Activated CD4-positive, alpha-beta T cell treated with anti-CD3 and anti-CD28 coated beads, Interleukin-2, amount 50 U/mL, for 24 hours (primary cell): ENCODE measurements at places on chromosomes 2 and 18.

GRCh38 chr2:55957142-55957541, 33.6 kb upstream of the EFEMP1 start:
- DNase-seq, result no peak

DNA sequence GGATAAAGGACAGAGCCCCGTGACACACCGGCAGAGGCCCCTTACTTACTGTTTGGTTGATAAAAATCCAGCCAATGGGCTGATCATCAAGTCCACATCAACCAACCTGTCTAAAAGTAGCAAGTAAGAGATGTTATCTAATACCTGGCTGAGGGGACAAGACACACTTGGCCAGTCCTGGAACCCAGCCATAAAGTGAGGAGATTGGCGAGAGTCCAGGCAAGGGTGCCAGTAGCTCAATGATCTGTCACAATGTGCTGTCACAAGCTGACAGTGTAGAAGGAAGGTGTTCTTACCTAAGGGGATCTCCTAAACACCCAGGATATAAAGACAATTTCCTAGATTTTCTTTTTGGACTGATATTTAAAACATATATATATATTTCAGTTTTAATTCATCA, 61.7 kb upstream of the IL1R2 start:
- DNase-seq, result no peak

- no peak for DNase-seq
These were observed 242.1 kb upstream of the RBMS1 start for GRCh38 chr2:160735696-160736095.

DNA sequence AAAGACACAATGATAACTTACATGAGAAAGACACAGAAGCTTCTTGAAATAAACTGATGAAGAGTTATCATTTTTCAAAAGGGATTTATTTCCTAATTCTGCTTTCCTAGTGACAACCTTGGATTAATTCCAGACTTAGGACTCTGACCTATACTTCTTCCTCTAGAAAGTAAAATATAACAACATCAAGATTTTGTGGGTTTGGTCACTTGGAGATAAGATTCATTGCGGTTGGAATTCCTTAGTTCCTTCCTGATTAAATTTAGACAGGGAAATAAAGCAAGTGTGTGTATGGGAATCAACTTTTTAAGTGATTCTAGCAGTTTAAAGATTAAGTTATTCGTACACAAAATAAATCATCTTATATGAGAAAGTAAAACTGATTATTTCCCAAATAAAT, 208.4 kb upstream of the CCDC150 start:
- DNase-seq, result no peak

DNA sequence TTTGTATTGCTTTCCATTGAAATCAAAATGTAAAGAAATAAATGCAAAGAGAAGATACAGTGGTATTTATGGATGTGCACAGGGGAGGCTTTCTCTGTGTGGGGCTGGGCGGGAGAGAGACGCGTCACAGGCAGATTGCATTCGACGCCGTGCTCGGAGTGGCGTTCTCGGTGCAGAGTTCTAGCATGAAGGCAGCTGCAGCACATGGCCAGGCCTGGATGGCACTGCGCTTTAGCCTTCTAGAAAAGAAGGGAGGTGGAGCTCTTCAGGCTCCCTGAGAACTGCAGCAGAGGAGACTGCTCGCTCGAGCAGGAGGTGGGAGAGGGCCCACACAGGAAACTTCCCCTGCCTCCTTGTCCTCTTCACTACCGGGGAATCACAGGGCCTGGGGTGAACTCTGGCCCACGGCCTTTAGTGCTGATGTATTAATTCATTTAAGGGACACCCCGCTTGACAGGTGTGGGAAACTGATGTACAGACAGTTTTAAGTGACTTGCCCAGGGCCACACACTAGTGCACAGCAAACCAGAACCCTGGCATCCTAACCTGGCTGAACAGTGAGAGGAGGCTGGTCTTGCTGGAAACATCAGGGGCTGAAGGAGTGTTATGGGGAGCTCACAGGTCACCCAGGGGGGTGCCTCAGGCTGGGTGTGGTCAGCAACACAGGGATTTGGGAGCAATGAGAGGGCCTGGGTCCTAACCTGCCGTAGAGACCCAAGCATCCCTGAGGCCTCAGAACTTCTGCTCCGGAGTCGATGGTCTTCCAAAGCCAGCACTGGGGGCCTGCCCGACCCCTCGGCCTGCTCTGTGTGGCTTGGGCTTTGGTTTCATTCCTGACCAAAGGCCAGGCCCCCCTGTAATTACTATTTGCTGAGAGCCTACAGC, 199.9 kb downstream of the HDAC4 start:
- DNase-seq, result no peak

DNA sequence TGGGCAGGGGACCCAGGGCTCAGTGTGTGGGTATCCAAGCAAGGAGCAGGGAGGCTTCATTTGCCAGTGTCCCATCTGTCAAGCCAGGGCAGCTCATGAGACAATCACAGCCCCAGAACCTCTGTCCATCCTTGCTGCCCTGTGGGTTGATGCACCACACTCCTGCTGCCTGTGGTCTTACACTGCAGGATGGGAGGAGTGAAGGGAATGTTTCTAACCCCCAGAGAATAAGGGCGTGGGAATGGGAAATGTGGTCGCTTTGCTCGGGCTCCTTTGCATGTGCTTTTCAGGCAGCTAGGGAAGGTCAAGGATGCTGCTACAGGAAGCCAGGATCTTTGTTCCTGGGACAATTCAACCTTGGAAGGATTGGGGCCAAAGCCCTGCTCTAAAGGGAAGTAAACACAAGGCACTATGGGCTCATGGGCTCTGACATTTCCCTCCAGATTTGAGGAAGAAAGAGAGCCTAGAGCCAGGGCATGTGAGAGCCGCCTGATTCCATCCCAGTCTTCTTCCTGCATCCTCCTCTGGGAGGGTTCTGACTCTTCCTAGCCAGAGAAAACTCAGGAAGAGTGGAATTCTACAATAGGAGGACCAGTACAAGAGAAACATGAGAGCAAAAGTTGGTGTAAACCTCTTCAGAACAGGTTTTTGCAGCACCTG, 18.8 kb upstream of the MAP3K20 start:
- DNase-seq, result no peak
